ENCODE measurements at places on chromosomes 2 and 18.

- no peak for DNase-seq
Measured at GRCh38 chr2:171754254-171754939, 67.1 kb downstream of the DYNC1I2 start.

GRCh38 chr2:66957198-66957597 is 439.9 kb upstream of the ETAA1 start:
- DNase-seq = no peak

DNA sequence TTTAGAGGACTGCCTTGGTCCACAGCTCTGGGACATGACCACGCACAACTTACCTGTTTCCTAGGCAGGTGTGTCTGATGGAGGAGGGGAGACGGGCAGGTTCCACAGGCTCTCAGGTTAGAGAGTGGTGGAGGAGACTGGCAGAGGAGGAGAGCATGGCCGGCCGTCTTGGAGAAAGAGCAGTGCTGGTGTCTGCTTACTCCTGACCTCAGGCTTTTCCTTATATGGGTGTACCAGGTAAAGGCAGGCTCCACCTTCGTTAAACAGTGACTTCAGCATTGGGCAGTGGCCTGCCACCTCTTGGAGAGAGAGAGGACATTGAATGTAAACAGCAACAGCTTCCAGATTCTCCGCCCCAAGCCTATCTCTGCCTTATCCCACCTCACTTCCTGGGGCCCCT is at the start of gene CAPN13:
CAPN13 (minus strand) TSS at position 198 of the 400 bp plus-strand sequence. CDS start 20,121 bp downstream, outside the sequence.
- no peak for DNase-seq

GRCh38 chr2:205462681-205463345 is 219.5 kb upstream of the NRP2 start:
- no peak for DNase-seq

GRCh38 chr18:3427944-3428343 is 22.0 kb upstream of the TGIF1 start:
- DNase-seq = no peak

DNA sequence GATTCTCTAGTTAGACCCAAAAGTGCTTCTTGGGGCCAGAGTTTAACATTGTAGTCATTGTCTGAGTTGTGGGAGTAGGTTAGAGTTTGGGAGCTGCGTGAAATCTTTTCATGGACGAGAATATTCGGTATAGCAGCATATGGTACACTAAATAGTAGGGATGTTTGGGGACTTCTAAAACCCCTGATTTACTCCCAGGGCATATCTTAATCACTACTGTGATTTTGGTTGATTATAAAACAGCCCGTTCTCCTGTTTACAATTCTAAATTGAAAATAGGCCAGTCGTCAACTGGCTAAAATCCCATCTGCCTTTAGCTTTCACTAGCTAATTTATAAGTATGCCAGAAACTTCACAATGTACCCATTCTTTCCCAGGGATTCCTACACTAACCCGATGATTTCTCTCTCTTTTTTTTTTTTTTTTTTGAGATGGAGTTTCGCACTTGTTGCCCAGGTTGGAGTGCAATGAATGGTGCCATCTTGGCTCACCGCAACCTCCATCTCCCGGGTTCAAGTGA is 44.3 kb downstream of the MOB4 start:
- DNase-seq = no peak

DNA sequence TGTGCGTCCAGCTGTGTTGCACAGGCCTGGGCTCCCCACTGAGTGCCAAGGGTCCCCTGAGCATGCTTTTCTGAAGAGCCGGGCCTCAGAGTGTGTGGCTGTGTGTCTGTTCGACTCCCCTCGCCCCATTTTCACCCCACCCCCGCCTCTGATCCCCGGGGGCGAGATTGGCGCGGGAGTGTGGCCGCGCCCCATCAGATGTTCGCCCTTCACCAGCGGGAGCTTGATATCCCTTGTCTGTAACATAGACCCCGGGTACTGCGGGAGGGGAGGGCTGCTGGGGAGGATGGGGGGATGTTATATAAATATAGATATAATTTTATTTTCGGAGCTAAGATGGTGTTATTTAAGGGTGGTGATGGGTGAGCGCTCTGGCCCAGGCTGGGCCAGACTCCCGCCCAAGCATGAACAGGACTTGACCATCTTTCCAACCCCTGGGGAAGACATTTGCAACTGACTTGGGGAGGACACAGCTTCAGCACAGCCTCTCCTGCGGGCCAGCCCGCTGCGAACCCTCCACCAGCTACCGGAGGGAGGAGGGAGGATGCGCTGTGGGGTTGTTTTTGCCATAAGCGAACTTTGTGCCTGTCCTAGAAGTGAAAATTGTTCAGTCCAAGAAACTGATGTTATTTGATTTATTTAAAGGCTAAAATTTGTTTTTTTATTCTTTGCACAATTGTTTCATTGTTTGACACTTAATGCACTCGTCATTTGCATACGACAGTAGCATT is 1.5 kb downstream of the RHOB start:
- no peak for DNase-seq

GRCh38 chr18:41872206-41872605 is 82.8 kb upstream of the PIK3C3 start:
- no peak for DNase-seq

DNA sequence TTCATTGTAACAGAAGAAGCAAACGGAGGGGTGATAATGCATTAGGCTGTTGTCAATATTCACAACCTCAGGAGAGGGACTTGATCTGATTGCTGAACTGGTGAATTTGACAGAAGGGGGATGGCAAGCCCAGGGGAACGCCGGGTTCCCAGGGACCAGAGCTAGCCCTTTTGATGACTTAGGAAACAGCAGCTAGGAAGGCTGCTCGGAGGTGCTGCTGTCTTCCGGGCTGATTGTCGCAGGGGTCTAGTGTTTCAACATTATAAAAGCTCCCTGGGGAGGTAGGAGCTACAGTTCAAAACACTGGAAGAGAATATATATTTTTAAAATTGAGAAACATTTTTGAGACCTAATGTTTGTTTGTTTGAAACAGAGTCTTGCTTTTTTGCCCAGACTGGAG is 47.3 kb downstream of the CD8B2 start:
- DNase-seq = no peak
